ENCODE measurements at places on chromosomes 1 and 21. TPM values are rescaled to one million over a fixed set of nuclear protein-coding genes. Genes with fewer than 3 reads are reported as not detected.

- ATAC-seq = no peak
Measured at GRCh38 chr1:19525607-19526545, 40.5 kb upstream of the CAPZB start.

OSBPL9 gene
- total RNA-seq = 93.3 TPM

S100A16 gene
- 84.0 TPM for total RNA-seq

CNKSR1 gene
- total RNA-seq = 0.81 TPM

GPR37L1 gene
- total RNA-seq = 0.27 TPM

- no peak for ATAC-seq
Measured at GRCh38 chr1:1228596-1229321, 3.0 kb downstream of the SDF4 start.

SUSD4 gene
- 5.3 TPM for total RNA-seq
